ENCODE measurements at places on chromosomes 7 and 10.

DNA sequence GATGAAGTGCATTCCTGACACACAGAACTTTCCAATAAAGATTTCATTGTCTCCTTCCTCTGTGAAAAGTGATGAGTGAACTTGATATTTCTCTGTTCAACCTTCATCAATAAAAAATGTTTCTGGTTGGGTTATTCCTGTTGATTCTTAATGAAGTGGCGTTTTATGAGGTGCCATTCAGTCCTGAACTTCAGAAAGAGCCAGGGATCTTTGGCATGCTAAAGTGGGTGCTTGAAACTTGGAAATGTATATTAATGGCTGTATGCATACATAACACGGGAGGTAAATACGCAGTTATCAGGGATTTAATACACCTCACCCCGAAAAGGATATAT lies 151.6 kb downstream of the ACTR3B start:
- DNase-seq: no peak

- DNase-seq: no peak
Measured at GRCh38 chr7:85011127-85011526, 175.7 kb downstream of the SEMA3D start.

GRCh38 chr7:18706670-18707069 lies 211.1 kb downstream of the HDAC9 start:
- no peak for DNase-seq

DNA sequence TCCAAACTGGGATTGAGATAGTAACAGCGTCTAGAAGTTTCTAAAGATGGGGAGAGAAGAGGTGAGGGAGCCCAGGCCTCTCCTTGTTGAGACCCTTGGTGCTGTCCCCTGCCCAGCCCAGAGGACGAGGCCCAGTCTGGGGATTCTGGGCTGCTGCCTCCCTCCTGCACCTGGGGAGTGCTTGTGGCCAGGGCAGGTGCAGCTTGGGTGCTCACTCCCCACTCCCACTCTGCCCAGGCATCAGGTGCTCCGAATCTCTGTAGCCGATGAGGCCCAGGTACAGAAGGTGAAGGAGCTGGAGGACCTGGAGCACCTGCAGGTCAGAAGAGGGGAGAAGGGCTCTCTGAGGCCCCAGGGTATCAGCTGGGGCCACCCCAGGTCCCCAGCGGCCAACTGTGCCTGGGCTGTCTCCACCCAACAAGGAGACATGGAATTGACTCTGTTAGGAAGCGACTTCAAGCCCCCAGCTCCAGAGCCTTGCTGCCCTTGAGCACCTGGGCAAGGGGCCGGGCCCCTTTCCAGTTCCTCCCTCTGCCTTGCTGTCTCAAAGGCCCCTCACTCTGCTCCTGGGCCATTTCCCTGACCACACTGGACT lies 664 bp downstream of the CPA1 start:
- DNase-seq: no peak

DNA sequence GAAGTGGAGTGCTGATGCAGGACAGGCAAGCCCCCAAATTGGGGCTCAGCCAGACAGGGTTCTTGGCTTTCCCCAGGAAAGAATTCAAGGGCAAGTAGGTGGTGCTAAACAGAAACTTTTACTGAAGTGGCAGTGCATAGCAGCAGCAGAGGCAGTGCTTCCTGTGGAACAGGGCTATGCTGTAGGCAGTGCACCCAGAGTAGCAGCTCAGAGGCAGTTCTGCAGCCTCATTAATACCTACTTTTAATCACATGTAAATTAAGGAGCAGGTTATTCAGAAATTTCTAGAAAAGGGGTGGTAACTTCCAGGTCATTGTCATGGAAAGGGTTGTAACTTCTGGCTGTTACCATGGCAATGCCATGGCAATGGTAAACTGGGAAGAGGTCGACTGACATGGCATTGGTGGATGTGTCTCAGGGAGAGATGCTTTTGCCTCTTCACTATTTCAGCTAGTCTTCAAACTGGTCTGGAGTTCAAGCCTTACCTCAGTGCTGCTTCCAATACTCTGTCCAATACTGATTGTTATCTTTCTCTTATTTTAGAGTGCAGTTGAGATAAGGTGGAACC lies 29.2 kb downstream of the PRSS58 start:
- DNase-seq: no peak

DNA sequence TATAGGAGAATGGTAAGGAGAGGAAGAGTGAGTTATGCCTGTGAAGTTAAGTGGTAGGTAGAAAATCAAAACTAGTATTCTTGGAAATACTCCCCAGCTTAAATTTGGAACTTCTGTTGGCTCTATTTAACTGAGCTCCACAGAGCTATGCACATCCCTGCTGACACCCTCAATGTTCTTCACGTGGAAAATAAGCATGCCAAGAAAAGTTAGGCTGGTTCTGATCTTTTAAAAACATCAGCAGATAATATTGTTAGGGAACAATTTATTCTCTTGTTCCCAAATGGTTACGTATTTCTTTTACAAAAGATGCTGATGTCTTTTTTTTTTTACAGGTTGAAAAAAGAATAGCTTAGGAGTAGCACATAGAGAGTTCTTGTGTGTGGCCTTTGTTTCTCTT lies 111.3 kb downstream of the MKLN1 start:
- no peak for DNase-seq

DNA sequence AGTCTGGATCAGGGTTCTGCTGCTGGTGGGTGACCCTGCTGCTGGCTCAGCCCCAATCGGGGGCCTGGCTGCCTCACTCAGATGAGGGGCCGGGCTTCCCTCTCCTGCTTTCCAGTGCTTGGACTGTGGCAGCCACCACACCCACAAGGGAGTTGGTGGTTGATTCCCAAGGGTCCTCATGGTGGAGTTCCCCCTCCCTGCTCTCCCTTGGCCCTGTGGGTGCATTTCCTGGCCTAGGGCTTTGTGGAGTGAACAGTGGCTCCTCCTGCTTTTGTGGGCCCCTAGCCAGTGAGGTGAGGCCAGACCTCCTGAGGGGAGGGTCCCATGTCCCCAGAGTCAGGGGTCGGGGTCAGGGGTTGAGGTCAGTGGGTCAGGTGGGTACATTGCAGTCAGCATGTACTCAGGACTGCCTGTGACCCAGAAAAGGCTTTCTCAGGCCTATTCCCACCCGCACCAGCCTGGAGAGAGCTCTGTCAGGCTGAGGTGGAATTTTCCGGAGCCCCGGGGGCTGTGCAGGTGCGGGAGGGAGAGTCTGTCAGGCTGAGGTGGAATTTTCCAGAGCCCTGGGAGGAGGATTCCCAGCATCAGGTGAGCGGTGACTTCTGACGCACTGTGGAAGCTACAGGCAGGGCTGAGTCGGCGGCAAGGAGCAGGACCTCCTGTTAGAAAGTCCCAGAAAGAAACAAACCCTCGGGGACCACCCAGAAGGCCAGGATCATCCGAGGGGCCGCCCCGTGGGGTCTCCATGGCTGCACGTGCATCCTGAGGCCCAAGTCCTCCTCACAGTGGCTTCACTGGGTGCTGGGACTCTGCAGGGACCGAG lies 94.4 kb upstream of the INSIG1 start:
- DNase-seq: no peak

DNA sequence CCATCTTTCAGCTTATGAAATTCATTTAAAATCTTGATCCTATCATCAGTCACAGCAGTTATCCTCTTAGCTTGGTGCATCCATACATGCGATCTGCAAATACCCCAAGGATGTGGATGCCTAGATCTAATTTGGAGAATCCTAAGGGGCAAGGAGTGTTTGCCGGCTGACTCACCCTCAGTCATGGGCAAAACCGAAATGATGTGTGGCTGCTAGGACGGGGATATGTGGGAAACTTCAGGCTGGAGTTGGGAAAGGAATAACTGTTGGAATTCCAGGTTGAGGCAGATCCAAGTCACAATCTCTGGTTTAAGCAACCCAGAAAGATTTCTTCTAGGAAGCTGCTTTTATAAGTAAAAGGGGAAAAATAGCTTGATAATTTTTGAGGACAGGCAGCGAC lies 19.7 kb upstream of the GOT1 start:
- DNase-seq: no peak

DNA sequence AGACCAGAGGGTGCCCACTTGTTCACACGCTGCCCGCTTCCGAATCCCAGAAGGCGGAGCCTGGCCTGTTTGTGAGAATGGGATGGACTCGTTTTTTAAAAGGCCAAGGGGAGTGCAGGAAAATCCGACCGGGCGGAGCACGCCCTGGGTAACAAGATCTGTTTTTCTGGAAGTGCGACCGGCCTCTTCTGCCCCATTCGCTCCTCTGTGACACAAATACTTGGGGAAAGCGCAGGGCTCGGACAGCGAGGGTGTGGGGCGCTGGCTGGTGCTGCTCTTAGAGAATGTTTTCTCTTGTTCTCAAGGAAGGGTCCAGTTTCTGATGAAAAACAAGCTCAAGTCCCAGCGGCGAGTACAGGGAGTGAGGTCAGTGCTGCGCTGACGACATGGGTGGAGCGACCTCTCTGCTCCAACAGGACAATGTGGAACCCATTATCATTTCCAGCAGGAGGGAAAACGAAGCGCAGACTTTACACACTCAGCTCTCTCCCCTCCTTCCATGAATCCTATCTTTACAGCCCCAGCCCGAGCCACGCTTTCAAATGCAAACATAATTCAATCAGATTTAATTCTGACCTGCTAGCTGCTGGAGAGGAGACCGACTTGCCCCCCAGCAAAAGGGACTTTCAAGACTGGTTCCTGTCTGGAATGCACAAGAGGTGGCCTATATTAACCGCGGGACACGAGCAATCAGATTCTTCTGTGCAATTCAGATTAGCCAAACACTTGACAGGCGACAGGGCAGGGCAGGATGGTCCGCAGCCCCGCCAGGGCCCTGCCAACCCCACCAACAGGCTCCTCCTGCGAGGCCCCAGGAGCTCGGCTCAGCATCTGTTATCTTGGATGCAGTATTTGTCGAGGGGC lies 1.1 kb downstream of the RADIL start:
- peak; percentile 58 for DNase-seq

DNA sequence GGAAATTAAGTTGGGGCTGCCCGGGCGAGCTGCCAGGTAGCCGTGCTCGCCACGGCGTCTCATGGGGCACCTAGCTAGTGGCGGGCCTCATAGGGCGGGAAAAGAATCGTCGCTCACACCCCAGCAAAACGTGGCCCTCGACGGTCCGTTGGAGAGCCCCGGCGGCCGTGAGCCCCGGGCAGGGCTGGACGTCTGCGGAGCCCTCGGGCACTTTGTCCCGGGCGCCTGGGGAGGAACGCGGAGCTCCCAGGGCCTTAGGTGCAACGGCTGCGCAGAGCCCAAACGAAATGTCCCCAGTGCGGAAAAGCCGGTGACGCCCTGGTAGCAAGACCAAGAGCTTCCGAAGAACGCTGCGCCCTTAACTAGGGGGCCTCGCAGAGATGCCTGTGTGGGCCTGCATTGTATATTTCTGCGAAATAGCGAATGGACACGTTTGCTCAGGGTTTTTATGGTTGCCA lies 866 bp upstream of the SFMBT2 start:
- DNase-seq: no peak

GRCh38 chr7:140649556-140650205 lies 9.1 kb upstream of the DENND2A start:
- DNase-seq: no peak

- DNase-seq: no peak
Measured at GRCh38 chr7:107915541-107915940, 24.6 kb downstream of the DLD start.
